Activated CD4-positive, alpha-beta memory T cell treated with anti-CD3 and anti-CD28 coated beads for 36 hours (primary cell): ENCODE measurements at places on chromosomes 3 and 15. TPM values are rescaled to one million over a fixed set of nuclear protein-coding genes. Genes with fewer than 3 reads are reported as not detected.

LRRC34 gene
- total RNA-seq = 2.9 TPM

AMT gene
- 2.6 TPM for total RNA-seq

TFRC gene
- total RNA-seq = 341 TPM

DNA sequence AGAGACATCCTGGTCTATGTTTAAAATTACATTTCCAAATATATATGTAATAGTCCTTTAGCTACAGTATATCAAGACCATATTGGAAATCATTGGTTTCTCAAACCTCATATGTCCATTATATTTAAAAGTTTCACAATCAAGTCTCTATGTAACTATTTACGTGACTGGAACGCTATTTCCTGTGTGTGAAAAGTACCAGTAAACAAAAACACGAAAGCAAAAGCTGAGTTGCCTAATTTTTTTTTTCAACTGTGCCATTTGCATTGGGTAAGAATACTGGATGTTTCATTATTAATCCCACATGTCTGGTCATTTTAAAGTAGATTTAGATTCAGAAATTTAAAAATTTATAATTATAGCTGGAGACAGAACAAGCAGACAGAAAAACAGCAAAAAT, 381.4 kb downstream of the TBC1D5 start:
- no peaks in the 10 kb centered on the region for H3K4me1 ChIP-seq
- DNase-seq = no peak
- H3K27ac ChIP-seq = no peak overlapping the region
- peaks cover 8% of the 10 kb centered on the region for H3K36me3 ChIP-seq
- no peaks in the 10 kb centered on the region for H3K27me3 ChIP-seq
- H3K4me3 ChIP-seq = no peak overlapping the region

DNA sequence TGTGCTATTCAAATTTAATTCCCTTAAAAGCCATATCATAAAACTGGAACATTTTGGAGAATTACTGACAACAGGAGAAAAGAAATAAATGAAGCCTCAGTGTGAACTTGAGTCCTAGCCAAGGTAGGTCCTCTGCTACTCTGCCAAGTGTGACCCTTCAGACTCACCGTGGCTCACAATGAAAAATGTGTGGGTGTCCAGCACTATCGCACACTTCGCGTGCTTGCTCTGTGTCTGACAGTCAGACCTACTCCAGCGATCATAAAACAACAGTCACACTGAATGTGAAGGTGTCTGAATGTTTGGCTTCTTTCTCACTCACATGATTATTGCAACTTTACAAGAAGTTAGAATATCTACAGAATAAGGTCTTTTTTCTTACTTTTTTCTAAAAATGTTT, 65.8 kb upstream of the TRA2B start:
- H3K27me3 ChIP-seq = peaks cover 22% of the 10 kb centered on the region
- no peak overlapping the region for H3K27ac ChIP-seq
- H3K4me1 ChIP-seq = peaks cover 13% of the 10 kb centered on the region
- H3K36me3 ChIP-seq = no peaks in the 10 kb centered on the region
- no peak overlapping the region for H3K4me3 ChIP-seq
